Stimulated activated CD8-positive, alpha-beta memory T cell treated with anti-CD3 and anti-CD28 coated beads, Interleukin-15, amount 100 ng/mL, for 48 hours (primary cell): ENCODE measurements at places on chromosomes 7 and 10.

DNA sequence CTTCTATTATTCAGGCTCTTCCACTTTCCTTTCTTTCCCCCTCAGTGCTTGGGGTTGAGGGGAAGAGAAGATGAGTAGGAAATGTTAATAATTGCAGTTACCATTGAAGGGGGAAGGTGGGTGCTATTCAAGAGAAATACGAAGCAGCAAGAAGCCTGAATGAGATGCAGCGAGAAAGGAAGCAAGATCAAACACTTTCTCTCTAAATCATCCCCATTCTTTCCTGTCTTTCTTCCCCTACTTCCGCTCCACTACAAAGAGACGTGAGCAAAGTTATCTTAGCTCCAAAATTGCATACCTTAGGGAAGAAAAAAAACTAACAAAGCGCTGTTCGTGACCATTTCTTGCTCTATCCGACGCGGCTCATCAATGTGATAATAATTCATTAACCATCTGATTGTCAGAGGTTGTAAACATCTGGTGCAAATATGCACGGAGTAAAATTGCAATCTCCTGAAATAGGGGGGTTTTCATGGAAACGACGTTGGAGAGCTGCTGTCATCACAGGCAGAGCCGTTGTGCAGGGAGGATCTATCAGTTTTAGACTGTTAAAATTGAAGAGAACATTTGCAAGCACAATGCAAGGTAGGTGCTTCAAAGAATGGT is 15.2 kb upstream of the PARD3 start:
- no peak for DNase-seq

GRCh38 chr7:33109758-33110238 is 594 bp upstream of the RP9 start:
- no peak for DNase-seq

DNA sequence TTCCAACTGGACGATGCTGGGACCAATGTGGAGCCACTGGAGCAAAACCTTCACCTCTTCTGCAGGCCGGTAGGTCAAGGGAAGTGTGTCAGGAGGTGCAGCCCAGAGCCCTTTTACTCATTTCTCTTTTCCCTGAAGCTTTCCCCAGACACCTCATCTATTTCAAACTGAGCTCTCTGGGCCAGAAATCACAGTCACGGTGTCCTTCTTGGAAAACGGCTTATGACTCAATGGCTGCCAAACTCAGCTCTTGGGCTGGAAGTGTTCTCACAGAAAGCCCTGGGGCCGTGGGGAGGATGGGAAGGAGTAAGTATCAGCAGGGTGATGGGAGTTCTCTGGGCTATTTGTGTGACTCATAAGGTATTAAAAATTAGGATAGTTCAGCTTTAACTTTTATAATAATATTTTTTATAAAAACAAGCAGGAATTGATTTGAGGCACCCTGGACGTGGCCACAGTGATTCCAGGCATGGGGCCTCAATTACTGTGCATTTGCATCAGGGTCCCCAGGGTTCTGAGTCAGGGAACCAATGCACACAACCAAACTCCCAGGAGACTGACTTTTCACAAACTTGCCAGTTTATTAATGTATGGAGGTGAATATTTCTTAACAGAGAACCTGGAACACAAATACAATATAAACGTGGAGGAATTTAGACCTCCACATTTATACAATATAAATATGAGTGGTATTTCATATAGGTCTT is 187.4 kb upstream of the TMEM72 start:
- DNase-seq = no peak

GRCh38 chr7:36224934-36225858 is 72.1 kb downstream of the EEPD1 start:
- DNase-seq = no peak

GRCh38 chr7:88116235-88116795 is 103.5 kb downstream of the SRI start:
- DNase-seq = no peak

GRCh38 chr7:33694006-33694405 is 211.3 kb upstream of the BMPER start:
- no peak for DNase-seq

- no peak for DNase-seq
These were observed 62.1 kb downstream of the TPST1 start for GRCh38 chr7:66267249-66267648.

DNA sequence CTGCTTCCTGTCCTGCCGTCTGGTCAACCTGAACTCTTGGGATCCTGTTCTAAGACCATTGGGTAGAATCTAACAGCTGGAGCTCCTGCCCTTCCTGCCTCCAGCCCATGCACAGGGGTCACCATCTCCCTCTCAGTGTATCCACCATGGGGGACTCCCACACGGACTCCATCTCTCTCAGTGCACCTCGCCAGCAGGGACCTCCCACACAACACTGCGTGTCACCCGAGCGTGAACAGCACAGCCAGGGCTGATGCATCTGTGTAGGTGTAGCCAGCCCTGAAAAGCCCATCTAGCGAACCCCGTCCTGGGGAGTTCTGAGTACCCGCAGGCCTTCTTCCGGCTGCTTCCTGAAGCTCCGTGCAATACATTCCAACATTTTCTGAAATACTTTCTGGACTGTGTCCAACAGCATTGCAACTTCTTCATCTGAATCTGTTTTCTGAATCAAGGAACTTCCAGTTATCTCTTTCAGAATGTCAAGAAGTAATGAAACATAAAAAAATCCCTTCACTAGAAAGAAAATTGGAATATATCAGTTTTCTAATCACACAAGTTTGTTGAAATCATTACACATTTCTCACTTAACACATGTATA is 52.5 kb downstream of the NCAPG2 start:
- DNase-seq = no peak

DNA sequence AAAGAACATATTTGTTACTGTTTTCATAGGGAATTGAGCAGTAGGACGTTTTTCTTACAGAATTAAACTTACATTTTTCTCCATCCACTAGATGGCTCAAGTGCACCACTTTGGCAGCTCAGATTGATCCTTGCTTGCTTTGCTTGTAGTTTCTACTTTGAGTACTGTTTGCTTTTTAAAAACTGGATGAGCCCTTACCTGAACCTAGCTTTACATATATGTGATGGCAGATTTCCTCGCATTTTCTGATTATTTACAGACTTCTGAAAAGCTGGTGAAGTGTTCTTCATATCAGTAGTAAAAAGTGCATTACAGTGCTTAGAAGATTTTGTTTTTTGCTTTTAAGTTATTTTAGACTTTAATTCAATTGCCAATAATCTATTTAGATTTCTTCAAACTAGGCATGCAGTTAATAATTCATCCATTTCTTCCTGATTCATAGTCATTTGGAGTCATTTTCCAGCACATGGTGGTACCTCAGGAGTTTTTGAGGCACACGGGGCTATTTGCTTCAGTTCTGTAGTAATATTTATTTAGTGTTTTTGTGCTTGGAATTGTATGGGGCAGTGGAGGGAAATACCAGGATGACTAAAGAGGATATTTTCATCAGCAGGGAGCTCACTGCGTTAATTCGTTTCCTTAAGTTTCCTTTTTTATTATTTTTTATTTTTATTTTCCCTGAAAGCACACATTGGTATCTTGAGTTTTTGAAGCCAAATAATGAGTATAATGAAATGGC is 57.3 kb downstream of the MAPK8 start:
- no peak for DNase-seq

- DNase-seq = no peak
These were observed 92.1 kb downstream of the PPP1R3C start for GRCh38 chr10:91540733-91541132.

GRCh38 chr10:94274142-94274787 is 88.5 kb downstream of the NOC3L start:
- DNase-seq = no peak

DNA sequence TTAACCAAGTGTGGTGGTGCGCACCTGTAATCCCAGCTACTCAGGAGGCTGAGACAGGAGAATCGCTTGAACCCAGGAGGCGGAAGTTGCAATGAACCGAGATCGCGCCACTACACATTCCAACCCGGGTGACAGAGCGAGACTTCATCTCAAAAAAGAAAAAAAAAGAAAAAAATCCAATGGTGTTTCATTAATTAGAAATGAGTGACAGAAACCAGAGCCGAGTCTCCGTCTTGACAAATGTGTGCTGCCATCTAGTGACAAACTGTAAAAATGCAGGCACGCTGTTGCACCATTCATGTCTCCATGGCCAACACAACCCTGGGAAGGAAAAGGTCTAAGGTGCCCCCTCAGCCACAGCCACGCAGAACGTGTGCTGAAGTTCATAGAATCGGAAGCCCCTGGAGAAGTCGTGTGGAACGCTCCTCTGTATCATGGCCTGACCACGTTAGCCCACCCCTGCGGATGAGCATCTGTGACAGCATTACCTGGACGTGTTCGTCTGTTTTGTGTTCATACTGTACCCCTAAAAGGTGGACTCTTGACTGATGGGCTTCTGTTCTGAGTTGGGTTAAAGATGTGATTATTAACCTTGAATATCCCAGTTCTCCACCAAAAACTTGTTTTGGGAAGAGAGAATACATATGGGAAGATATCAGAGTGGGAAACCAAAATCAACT is 94.9 kb downstream of the LYZL2 start:
- peak; percentile 23 for DNase-seq

DNA sequence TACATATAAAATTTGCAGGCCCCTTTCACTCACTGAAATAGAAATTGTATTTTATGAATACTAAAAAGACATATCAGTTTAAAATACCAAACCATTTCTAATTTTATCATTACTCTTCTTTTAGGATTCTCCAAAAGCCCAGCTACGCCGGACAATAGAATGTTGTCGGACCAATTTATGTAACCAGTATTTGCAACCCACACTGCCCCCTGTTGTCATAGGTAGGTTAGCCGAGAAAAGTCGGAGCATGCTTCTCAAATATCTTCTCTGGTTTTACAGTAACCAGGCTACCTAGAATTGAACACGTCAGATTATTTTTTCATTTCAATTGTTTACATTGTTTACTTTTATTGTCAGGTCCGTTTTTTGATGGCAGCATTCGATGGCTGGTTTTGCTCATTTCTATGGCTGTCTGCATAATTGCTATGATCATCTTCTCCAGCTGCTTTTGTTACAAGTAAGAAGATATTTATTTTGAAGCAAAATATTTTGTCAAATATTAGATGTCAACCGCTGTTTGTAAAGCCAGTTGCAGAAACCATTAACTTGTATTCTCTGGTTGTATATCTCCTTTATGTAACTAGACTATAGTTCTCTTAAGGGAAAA is 57.6 kb downstream of the MMRN2 start:
- DNase-seq = no peak

DNA sequence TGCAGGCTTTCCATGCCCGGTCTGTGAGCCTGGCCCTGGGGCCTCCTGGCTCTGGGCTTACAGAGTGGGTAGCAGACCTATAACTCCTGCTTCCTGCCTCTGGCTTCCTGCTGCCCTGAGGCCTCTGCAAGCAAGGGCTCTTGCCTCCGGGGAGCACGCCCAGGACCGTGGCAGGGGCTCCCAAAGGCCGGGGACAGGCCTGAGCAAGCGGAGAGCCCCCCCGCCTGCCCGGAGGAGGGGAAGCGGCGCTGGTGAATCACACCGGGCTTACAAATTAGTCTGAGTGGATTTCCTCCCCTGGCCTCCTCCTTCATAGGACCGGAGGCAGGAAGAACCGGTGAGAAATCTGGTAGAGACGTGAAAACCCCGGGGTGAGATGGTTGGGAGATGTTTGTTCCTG is 1.5 kb upstream of the MYL10 start:
- DNase-seq = no peak

- no peak for DNase-seq
These were observed 70.9 kb downstream of the AMZ1 start for GRCh38 chr7:2758673-2759616.

GRCh38 chr10:92562424-92562823 is 11.5 kb downstream of the IDE start:
- DNase-seq = no peak

DNA sequence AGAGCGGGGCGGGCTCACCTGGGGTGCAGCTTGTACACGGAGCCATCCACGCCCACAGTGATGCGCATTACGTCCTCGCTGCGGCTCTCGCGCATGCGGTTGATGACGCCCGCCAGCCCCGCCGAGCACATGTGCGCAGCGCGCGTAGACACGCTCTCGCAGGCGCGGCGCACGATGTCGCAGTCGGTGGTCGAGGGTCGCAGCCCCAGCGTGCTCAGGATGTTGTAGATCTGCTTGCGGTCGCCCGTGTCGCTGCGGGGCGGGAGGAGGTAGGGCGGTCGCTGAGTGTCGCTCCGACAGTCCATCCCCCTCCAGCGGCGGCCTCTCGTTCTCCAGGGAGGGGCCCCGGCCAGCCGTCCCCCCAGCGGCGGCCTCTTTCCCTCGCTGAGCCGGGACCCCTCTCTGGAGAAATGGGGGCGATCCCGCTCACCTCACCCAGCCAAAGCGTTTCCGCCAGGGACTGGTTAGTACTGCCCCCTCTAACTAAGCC is 4.4 kb upstream of the MYL7 start:
- DNase-seq = peak; percentile 24

- no peak for DNase-seq
These were observed 158.5 kb downstream of the HERPUD2 start for GRCh38 chr7:35536396-35536826.
